Right cardiac atrium (tissue), 5 donors: ENCODE measurements at places on chromosomes 5 and 9. TPM values are rescaled to one million over a fixed set of nuclear protein-coding genes. Genes with fewer than 3 reads are reported as not detected.

Gene SKP2
- total RNA-seq: 6.9 TPM

DNA sequence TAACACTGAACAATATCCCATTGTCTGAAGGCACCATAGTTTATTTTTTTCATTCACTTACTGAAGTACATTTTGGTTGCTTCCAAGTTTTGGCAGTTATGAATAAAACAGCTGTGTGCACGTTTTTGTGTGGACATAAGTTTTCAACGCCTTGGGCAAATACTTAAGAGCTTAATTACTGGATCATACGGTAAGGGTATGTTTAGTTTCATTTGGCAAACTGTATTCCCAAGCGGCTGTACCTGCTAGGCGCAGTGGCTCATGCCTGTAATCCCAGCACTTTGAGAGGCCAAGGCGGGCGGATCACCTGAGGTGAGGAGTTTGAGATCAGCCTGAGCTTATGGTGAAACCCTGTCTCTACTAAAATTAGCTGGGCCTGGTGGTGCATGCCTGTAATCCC lies 63.7 kb upstream of the FAM120A start:
- no peak for DNase-seq

- DNase-seq: peak; percentile 72
These were observed 12.5 kb downstream of the TERT start for GRCh38 chr5:1282131-1282992.

Gene PTGDS
- total RNA-seq: 5,556 TPM

DNA sequence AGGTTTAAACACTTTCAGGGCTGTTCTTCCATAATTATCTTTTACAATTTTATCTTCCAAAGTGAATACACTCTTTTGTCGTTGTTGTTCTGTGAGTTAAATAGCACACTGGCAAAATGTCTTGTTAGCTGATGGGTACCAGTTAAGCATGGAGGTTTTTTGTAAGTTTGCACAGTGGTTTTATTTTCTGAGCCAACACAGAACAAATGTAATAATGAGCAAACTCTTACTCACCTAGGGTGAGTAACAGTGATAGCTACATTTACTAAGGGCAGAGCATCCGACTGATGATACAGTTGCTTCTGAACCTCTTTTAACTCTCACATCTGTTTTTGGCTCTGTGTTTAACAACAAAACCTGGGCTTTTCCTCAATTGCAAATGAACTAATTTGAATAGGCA lies 103.2 kb downstream of the CTNND2 start:
- no peak for DNase-seq

GRCh38 chr5:103703617-103704016 lies 141.0 kb upstream of the NUDT12 start:
- no peak for DNase-seq

- no peak for DNase-seq
These were observed 757.2 kb downstream of the TLE1 start for GRCh38 chr9:80932181-80932580.

- peak; percentile 93 for DNase-seq
These were observed 18.7 kb downstream of the ROPN1L start for GRCh38 chr5:10460252-10460906.

GRCh38 chr5:179323026-179323870 lies 22.0 kb downstream of the ADAMTS2 start:
- DNase-seq: peak; percentile 42

DNA sequence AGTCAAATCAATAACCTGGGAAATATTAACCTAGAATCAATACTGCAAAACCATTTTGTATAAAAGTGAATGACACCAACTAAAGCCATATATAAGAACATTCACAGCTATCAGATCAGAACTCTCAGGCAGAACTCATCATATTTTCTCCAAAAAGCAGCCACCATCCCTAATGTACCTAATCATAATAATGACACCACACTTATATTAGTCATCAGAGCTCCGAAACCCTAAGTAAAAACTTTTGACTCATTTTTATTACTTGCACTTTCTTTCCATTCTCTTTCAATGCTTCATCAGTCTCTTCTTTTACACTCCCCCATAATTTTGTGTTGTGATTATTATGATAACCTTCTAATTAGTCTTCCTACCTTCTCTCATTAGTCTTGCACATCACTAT lies 45.3 kb downstream of the INSL6 start:
- DNase-seq: no peak

GRCh38 chr9:84703793-84704192 lies 34.3 kb downstream of the NTRK2 start:
- no peak for DNase-seq
